Heart right ventricle (tissue), 16 donors: ENCODE measurements at places on chromosomes 2 and 18. TPM values are rescaled to one million over a fixed set of nuclear protein-coding genes. Genes with fewer than 3 reads are reported as not detected.

DNA sequence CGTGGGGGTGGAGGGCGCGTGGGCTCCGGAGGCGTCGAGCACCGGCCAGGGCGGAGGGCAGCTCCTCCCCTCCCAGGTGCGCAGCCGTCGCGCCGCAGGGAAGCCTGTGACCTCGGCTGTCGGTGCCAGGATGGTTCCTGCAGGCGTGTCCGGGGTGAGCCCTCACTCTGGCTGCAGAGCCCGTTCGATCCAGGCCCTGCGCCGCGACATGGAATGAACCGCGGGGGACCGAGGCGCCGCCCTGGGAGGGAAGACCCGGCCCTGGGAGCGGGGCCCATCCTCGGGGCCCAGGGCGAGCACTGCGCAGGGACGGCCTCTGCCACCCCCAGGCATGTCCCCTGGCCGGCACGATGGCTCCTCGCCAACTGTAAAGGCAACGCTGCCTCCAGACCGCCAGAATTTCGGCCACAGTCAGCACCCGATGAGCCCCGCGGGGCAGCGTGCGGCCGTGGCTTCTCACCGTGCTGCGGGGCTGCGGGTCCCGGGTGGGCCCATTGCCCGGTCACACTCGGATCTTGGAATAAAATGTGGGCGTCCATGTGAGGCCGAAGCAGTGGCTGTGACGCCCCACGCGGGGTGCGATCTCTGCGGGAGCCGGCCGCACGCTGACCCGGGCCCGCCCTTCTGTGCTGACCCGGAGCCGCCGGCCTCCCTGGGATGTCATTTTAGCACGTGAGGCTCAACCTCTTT lies 26.6 kb downstream of the SALL3 start:
- no peak for DNase-seq

- no peak for DNase-seq
Measured at GRCh38 chr2:88171966-88172365, 1.8 kb downstream of the THNSL2 start.

DNA sequence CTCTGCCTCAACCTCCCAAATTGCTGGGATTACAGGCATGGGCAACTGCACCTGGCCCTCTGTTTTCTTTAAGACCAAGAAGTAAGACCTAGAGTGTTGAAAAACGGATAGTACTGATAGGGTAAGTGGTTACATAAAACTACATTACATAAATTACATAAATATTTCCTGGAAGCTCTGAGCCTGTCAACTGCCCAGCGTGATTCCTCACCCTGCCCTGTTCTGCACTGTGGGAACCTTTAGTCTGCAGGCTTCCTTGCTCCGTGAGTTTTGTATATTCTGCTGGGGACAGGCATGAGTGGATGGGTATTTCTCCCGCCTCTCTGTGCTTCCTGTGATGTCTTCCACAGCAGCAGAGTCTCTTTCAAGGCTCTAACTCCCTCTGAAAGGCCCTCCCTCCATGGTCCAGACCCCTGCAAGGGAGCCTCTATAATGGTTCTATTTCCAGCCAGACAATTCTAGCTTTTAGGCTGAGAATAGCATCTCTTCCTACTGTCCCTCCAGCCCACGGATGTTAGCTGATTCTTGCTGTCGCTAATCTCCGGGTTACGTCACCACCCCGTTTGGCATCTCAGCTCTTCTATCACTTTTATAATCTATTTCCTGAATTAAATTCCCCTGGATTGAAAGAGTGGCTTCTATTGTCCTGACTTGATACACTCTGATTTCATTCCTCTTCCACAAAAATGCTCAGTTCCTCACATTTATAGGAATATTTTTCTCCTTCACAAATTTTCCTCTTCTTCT lies 49.5 kb upstream of the PLEKHM3 start:
- no peak for DNase-seq

- DNase-seq: no peak
Measured at GRCh38 chr2:88074150-88074549, 6.5 kb downstream of the SMYD1 start.

Gene LANCL1
- 13.1 TPM for polyA plus RNA-seq

Gene NTSR2
- not detected for polyA plus RNA-seq

Gene ASXL3
- 0.12 TPM for polyA plus RNA-seq

DNA sequence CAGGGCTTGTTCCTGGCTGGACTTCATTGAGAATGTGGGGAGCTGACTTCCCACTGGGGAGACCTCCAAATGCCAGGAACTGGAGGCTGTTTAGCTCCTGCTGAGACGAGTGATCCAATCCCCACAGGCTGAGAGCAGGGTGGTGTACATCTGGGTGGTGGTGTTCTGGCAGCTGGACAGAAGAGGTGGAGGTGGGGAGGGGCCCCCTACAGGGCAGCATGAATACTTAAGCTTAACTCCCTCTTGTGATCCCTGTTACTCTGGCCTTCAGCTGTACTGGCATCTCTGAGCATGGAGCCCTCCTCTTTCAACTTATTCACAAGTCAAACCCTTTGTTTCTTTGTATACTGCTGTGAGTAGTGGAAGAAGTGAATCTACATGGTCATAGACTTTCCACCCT lies 167.8 kb upstream of the LYPD1 start:
- no peak for DNase-seq

GRCh38 chr2:221203856-221204255 lies 368.2 kb downstream of the EPHA4 start:
- DNase-seq: no peak

Gene MBD1
- polyA plus RNA-seq: 29.5 TPM

Gene NLRC4
- 0.38 TPM for polyA plus RNA-seq

DNA sequence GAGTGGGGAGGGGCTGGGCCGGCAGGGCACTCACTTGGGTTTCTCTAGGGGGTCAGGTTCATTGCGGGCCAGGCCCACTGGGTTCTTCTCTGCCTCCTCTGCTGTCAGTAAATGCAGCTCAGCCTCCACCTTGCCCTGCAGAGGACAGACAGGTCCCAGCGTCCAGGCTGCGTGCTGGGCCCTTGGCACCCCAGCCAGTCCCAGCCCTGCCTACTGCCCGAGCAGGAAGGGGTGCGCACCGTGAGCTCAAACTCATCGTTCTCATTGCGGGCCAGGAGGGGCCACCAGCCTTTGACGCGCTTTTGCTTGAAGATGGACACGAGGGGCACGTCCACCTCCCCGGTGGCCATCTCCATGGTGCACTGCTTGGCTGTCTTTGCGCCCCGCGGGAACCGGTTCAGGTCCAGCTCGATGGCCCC lies 17.3 kb downstream of the OTOF start:
- DNase-seq: no peak

Gene ANKRD30BL
- polyA plus RNA-seq: not detected

- DNase-seq: no peak
Measured at GRCh38 chr2:237597196-237598145, 6.9 kb upstream of the RAB17 start.

Gene ORMDL1
- 88.2 TPM for polyA plus RNA-seq

- no peak for DNase-seq
Measured at GRCh38 chr2:11155381-11156035, at the start of gene SLC66A3. Gene SLC66A3 (plus strand): TSS chr2:11155467. CDS start chr2:11155547, 80 bp downstream.

GRCh38 chr2:23508066-23508390 lies 123.0 kb downstream of the KLHL29 start:
- DNase-seq: no peak
